Stimulated activated CD4-positive, alpha-beta T cell treated with anti-CD3 and anti-CD28 coated beads, TNF-alpha, amount 100 ng/mL, for 1 hour (primary cell): ENCODE measurements at places on chromosomes 1 and 21.

DNA sequence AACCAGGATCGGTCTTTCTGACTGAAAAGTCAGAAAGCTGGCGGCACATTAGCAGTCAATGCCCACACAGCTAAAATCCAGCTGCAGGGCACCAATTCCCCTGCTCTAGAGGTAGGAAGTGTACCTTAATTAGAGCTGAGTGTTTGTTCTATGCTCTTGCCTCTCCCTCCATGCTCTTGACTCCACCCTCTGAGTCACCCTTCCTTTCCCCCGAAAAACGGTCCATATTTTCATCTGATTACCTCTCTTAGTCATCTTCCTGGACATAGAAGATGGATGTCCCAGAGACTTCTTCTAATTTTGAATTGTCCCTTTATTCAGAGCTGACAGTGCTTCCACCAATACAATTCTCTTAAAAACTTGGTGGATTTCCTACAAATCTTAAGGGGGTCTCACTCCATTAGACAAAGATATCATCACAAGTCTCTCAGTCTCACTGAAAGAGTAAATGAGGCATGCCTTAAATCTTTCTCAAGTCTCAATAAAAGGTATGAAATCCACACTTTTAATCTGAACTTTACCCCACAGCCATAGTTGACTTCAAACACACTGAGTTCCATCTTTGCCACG lies 44.1 kb upstream of the SLC19A1 start:
- no peak for DNase-seq

DNA sequence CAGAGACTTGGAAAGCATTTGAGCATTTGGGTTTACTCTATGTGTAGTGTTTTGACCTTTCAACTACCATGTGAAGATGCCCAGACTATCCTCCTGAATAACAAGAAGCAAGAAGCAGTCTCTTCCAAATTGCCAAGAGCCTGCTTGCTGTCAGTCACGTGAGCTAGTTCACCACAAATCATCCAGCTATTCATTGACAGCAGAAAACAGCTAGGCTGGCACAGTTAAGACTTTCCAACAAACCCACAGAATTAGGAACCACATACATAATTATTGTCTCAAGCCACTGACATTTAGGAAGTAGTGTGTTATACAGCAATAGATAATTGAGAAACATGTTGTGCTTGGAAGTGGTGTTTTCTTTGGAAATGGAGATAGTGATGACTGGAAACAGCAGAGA lies 1652.0 kb downstream of the NCAM2 start:
- DNase-seq, result no peak

DNA sequence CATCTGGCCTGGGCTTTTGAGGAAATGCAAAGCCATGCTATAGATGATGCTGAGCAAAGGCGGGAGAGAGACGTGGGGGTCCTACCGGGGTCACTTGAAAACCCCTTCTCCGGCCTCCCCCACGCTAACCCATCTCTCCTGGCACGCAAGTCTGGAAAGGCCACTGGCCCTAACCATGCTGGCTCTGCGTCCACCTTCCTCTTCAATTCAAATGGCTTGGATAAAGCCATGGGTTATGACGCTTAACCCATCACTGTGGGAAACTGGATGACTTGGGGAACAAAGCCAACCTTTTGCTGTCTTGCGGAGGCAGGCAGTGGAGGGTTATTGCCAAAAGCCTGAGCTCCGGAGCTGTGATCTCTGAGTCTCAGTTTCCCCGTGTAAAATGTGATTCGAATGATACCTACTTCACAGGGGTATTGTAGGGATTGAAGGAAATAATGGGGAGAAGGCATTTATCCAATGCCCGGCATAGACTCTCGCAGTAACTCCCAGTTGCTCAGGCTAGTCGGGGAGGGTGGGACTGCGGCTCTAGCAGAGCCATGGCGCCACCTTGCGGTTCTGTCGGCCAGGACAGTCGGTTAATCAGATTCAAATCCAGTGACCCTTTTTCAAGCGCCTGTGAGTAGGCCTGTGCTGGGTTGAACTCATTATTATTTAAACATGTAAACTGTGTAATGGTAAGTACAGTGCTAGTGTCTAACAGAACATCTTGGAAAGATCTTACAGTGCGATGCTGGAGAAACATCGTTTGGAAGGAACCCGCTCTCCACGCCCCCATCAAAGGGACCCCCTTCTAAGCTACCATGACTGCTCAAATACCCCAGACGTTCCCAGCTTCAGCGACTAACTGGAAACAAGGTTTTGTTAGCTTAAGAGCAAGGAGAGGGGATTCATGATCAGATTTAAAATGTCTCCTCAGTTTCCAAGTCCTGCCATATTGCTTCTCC lies 20.3 kb downstream of the NEK2 start:
- DNase-seq, result peak; percentile 60

DNA sequence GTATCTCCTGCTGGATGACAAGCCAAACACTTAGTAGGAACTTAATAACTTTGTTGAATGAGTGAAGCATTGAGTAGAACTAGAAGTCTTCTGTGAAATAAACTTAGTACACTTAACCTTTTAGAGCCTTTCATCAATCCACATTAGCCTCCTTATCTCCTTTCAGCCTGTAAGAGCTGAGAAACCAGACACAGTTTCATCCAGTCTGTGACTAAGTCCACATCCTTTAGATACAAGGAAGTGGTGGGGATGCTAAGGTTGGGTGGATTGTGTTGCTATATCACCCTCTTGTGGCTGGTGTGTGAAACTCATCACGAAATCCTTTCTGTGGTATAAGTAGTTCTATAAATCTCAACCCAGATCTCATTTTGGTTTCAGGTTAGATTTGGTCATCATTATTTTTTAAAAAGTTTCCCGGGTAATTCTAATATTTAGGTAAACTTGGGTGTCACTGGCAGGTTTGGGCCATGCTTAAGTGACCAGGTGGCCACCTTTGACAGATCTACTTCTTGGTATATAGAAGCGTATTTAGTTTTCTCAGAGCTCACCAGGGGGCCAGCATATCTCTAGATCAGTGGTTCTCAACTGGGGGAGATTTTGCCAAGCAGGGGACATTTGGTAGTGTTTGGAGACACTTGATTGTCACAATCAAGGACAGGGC lies 27.8 kb upstream of the CD84 start:
- DNase-seq, result peak; percentile 44

- DNase-seq, result no peak
Measured at GRCh38 chr1:159030877-159031447, 21.3 kb downstream of the IFI16 start.
